ENCODE measurements at places on chromosomes 7 and 10.

- DNase-seq: no peak
These were observed 18.4 kb upstream of the GPR146 start for GRCh38 chr7:1025743-1026581.

- DNase-seq: no peak
These were observed 7.9 kb downstream of the LDB1 start for GRCh38 chr10:102112210-102112817.

DNA sequence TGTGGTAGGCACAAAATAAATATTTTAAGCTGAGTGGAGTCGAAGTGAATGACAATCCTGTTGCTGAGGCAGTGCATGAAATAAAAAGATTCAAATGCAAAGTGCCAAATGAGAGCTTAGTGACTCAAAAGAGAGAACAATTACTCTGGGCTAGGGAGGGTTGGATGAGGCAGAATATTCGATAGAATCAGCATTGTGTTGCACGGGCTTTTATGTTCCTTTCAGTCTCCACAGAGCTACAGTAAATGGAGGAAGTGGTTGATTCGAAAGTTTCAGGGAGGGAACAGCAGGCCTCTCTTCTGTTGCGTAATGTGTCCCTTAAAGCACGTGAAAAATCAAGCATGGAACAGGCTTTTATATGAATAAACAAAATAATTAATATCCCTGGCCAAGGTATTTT lies 599.3 kb upstream of the CELF2 start:
- no peak for DNase-seq

GRCh38 chr7:37040330-37040729 lies 316.0 kb upstream of the AOAH start:
- DNase-seq: no peak

GRCh38 chr10:69872323-69872722 lies 70.6 kb downstream of the COL13A1 start:
- no peak for DNase-seq

DNA sequence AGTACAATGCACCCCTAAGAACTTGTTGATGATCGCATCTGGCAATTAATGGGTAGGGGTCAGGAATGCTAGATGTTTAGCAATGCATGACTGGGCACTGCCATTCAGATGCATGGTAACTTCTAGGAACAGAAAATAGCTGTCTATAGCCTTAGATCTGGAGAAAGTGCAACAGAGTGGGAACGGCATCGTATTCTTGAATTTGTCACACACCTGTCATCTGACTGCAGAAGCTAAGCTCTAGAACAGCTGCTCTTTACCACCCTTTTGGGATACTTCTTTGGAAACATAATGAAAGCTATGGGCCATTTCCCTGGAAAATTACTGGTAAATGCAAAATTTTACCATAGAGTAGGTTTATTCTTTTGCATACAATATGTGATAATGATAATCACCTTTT lies 118.1 kb downstream of the SLC25A13 start:
- DNase-seq: no peak

- no peak for DNase-seq
These were observed 162.0 kb upstream of the TMEM72 start for GRCh38 chr10:44749151-44749550.

GRCh38 chr10:78614267-78614666 lies 454.5 kb upstream of the ZMIZ1 start:
- no peak for DNase-seq

- DNase-seq: no peak
These were observed 59.1 kb downstream of the NRF1 start for GRCh38 chr7:129670656-129671055.

DNA sequence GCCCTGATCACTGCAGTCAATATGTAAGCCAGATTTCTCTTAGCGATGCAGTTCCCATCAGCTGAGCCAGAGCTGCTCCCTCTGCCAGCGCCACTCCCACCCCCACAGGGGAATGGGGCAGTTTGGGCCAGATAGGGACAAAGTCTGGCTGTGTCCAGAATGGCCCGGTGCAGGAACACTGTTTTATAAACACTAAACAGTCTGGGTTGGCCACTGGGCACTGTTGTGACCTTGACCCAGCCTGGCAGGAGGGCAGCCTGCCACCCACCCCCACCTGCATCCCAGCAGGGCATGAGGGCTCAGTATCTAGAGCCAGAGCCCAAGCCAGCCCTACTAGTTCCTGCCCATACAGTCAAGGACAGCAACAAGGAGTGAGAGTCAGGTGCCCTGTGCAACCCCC lies 1.3 kb downstream of the OGDHL start:
- no peak for DNase-seq

- no peak for DNase-seq
These were observed 9.9 kb downstream of the RHEB start for GRCh38 chr7:151509670-151510333.

DNA sequence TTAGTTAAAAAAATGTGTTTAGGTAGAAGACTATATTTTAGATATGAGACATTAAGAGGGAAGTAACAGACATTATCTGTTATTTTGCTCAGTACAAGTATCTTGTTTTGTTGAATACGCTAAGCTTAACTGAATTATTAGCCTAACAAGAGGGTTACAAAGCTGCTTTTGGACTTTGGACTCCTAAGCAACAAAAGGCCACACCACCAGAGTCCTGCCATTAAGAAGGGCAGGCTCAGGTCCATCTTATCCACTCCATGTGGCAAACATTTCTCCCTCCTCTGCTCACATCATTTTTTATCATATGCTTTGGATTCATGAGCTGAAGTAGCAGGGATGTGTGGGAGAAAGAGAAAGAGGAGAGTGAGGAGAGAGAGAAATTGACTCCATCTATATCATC lies 33.5 kb downstream of the OSBPL3 start:
- DNase-seq: no peak

GRCh38 chr7:42070068-42070467 lies 166.9 kb downstream of the GLI3 start:
- DNase-seq: no peak

- DNase-seq: no peak
These were observed 19.9 kb upstream of the LMOD2 start for GRCh38 chr7:123635551-123636359.

GRCh38 chr7:158751751-158752150 lies 47.1 kb upstream of the NCAPG2 start:
- DNase-seq: no peak

GRCh38 chr7:135180122-135180521 lies 9.6 kb upstream of the CYREN start:
- no peak for DNase-seq

GRCh38 chr7:16786257-16786656 lies 18.5 kb downstream of the AGR2 start:
- no peak for DNase-seq

- peak; percentile 87 for DNase-seq
These were observed at the start of gene PUS7 for GRCh38 chr7:105521717-105522463. Gene PUS7, minus strand, starts transcription at chr7:105522271. Its CDS starts 13,759 bp downstream, at chr7:105508512.

DNA sequence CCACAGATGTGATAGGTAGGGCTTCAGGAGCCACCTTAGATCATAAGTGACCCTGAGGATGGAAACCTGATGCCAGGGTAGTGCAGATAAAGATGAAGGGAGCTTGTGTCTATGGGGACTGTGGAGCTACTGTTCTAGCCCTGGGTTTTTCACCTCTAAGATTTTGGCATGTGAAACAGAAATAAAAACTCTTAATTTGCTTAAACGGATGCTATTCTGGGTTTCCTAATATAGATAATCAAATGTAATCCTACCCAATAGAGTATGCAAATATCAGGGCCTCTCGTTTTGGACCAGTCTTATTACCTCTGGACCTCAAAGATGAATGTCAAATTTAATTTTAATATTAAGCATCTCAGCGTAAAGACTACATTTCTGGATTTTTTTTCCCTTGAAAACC lies 49.3 kb downstream of the ABCB4 start:
- DNase-seq: no peak

- no peak for DNase-seq
These were observed 14.4 kb downstream of the HERPUD2 start for GRCh38 chr7:35680403-35681013.

DNA sequence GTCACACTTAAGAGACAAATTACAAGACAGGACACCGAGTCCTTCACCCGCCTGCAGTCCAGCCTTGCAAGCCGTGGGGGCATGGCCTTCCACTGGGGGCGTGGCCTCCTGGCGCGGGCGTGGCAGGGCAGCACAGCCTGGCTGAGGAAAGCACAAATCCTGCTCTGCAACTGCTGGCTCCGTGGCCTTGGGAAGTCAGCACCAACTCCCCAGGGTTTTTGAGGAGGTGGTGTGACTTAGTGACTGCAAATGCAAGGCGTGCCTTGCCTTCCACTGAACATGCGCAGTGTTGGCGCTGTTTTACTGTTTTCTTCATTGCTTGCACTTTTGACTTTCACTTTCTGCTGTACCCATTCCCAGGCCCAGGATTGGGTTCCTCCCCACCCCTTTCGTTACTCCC lies 12.9 kb upstream of the BMS1 start:
- no peak for DNase-seq

- DNase-seq: no peak
These were observed 11.4 kb downstream of the ZNF488 start for GRCh38 chr10:47372726-47373125.

- no peak for DNase-seq
These were observed 33.3 kb downstream of the CALML3 start for GRCh38 chr10:5557799-5558771.

DNA sequence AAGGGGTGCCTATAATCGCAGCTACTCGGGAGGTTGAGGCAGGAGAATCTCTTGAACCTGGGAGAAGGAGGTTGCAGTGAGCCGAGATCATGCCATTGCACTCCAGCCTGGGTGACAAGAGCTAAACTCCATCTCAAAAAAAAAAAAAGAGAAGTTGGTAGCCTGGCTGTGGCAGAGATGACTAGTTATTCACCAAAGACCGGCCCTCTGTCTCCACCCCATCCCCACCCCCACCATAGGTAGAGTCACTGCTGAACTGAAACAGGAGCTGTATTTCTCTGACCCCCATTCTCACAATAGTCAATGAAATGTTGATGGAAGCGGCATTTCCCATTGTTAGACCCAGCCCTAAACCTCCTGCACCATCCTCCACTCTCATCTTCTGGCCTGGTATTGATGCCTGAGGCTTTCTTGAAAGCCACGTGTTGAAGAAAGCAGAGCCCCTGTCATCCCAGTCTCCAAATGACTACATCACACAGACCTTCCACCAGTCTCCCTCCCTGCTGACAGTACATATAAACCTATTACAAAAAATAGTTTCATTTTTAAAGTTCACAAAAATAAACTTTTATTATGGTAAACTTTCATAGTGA lies 9.4 kb upstream of the PIK3CG start:
- no peak for DNase-seq

- no peak for DNase-seq
These were observed 173.6 kb upstream of the STEAP4 start for GRCh38 chr7:88480271-88480670.

GRCh38 chr10:124882313-124882712 lies 59.6 kb upstream of the ZRANB1 start:
- no peak for DNase-seq

- DNase-seq: no peak
These were observed 34.6 kb downstream of the OAT start for GRCh38 chr10:124384172-124384571.

- no peak for DNase-seq
These were observed 72.1 kb downstream of the ADCY1 start for GRCh38 chr7:45646207-45646821.
